Cortex of kidney (tissue), 1 donor: ENCODE measurements at places on chromosomes 4 and X.

GRCh38 chrX:70043685-70044084 lies 6.1 kb downstream of the AWAT2 start:
- no peak for DNase-seq

DNA sequence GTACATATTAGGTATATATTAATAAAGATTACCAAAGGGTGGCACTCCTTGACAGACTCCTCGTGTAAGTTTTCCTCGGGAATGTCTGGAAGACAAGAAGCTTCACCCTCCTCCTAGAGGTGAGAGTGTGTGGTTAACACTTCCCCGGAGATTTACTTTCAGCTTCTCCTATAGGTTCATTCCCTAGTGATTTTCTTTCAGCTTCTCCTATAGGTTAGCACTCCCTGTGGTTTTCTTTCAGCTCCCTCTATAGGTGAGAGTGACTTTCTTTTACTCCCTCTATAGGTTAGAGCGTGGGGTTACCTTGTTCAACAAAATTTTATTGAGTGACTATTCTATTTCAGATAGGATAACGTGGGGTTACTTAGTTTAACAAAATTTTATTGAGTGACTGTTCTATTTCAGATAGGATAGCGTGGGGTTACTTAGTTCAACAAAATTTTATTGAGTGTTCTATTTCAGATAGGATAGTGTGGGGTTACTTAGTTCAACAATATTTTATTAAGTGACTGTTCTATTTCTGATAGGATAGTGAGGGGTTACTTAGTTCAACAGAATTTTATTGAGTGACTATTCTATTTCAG lies 106.0 kb upstream of the PLAC1 start:
- no peak for DNase-seq

GRCh38 chr4:121146530-121146929 lies 17.6 kb downstream of the TNIP3 start:
- DNase-seq, result no peak

- DNase-seq, result no peak
These were observed 113.0 kb downstream of the MMRN1 start for GRCh38 chr4:90007494-90008167.

- no peak for DNase-seq
These were observed 36.9 kb downstream of the CCDC158 start for GRCh38 chr4:76384052-76384451.

DNA sequence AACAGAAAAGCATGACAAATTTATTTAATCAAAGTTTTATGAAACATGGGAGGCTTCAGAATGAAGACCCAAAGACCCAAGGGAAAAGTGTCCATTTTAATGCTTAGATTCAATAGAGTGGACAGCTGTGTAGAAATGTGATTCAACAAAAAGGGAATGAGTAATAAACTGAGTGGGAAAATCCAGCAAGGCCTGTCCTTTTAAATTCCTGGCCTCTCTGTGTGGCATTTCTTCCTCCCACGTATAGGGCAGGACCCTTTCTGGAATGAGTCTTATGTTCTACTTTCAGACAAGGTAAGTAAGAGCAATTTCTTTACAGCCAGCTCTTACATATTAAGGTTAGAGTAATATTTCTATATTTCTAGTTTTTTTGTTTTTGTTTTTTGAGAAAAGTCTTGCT lies 14.5 kb downstream of the AASDH start:
- no peak for DNase-seq

GRCh38 chr4:121696170-121696580 lies 605 bp downstream of the ANXA5 start:
- DNase-seq, result no peak

- no peak for DNase-seq
These were observed 93.6 kb downstream of the RBM47 start for GRCh38 chr4:40536032-40536431.

- DNase-seq, result no peak
These were observed 183.3 kb downstream of the KDR start for GRCh38 chr4:54941994-54942552.

GRCh38 chrX:19577181-19577810 lies 62.0 kb upstream of the MAP3K15 start:
- no peak for DNase-seq

GRCh38 chr4:122922877-122923511 lies 597 bp upstream of the NUDT6 start:
- peak; percentile 18 for DNase-seq

DNA sequence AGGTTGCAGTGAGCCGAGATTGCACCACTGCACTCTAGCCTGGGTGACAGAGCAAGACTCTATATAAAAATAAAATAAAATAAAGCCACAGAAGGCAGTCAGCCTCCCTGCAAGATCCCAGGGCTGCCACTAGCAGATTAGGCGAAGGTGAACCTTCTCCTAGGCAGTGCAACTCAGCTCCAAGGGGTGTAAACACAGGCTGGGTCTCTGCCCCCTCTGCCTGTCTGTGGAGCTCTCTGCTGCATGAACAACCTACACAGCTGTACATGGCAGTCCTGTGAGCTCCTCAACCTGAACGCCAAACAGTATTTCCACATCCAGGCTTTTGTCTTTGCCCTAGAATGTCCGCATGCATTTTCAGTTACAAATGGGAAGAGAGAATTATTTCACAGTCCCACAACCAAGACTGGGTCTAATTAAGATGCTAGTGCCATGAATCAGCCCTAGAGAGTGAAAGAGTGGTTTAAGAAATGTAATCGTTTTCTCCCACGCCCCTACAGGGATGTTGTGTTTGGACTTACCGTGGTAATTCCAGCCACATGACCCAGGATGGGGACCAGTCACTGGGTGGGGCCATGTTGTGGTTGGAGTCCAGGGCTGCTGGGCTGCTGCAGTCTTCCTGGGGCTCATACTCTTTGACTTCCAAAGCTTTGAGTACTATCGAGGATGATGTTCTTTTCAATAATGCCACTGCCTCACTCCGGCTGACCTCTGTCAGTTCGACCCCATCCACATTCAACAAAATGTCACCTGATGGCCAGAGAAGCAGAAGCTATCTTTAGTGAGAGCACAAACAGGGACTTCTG lies 99.0 kb downstream of the FIP1L1 start:
- DNase-seq, result no peak

- DNase-seq, result no peak
These were observed 130.5 kb downstream of the ANK2 start for GRCh38 chr4:113179996-113180395.

DNA sequence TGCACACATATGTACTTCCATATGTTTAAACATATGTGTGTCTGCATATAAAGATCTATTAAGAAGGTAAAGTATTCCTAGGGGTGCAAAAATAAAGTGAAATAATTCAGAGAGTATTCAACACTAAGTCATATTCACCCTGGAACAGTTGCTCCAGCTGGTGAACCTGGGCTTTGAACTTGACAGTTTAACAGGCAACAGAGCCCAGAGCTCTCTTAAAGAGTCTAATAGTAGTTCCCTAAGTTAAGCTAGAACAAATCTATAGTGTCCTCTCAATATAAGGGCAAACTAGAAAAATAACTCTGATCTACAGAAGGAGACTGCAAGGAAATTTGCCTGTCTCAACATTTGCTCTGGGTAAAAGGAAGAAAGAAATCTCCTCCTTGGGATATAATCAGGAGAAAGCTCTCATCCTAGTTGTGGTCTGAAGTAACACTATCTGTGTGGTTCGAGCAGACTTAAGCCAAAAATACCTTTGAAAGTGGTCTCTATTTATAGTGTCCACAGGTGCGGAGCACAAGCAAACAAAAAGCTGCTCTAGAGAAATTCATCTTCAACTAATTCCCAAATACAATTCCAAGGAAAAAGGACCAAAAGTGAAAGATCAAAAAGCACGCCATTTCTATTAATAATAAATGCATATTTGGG lies 29.9 kb downstream of the VEGFC start:
- no peak for DNase-seq

- no peak for DNase-seq
These were observed 61.7 kb downstream of the NBDY start for GRCh38 chrX:56790778-56791177.

GRCh38 chr4:155487210-155487609 lies 110.4 kb upstream of the MAP9 start:
- no peak for DNase-seq

GRCh38 chrX:11687157-11687556 lies 21.4 kb upstream of the ARHGAP6 start:
- DNase-seq, result no peak

DNA sequence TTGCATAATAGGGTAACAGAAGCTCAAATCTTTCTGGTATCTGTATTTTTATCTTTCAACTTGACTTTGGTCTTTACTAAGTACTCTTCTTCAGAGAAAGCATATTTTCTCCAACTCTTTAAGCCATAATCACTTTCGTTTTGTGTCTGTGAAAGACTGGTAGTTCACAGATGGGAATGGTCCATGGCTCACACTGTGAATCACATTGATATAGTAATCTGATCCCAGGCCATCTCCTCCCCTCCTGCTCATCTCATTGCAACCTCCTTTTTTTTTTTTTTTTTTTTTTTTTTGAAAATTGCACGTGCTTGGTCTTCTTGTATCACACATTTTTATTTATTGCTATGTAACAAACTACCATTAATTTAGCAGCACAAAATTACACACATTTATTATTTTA lies 694.5 kb upstream of the SLIT2 start:
- DNase-seq, result no peak

DNA sequence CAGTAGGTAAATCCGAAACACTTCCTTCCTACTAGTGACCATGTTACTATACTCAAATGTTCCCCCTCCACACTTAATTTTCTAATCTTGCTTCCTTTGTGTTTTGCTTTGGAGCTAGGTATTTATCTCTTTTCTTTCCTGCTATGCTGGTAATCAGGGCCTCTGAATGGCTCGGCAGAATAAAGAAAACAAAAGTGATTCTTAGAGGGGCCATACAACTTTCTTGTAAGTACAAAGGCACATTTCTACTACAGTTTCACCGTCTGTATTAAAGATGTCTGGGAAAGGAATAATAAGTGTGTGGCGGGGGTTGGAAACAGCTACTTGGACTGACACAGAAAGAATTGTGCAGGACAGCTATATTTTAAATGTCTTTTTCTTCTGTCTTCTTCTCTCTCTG lies 50.3 kb downstream of the GPC3 start:
- DNase-seq, result no peak
